ENCODE measurements at places on chromosomes 12 and 14.
A peak's percentile ranks its signal among the peaks of the same experiment; 100 is the strongest.

DNA sequence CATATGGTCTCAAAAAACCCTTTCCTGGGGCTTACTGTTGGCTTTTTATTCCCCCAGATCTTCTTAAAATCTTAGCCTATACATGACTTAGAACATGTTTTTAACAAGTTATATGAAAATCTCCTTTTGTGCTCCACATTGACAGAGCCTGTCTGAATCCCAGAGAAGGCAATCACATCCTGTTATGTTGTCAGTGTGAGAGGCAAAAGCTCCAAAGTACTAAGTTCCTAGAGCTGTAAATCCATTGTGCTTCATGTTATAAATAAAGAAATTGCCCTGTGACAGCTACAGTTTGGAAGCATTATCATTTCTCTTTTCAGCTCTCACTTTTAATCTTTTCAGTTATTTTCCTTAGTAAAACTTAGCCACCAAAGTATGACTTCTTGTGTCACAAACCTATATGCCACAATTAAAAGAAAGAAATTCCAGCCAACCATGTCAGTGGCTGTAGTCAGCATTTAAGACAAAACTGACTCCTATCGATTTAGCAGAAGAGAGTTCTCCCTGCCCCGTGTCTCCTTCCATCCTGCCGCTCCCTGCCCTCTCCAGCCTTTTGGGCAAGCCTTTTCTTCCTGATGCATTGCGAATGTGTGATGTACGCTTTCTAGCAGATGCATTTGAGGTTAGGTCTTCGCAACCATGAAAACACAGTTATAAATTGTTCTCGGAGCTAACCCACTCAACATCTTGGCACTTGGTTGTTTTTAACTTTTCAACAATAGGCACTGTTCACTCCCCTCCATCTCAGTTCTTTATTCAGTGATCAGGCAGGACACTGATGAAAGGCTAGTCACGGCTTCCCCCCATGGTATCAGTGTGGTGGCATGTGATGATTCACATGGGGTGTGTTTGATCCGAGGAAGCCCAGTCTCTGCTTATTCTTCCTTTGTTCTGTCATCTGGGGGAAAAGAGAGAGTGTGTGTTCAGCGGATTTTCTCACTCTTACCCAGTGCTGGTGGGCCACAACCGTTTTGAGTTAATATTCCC lies 143.5 kb downstream of the SSPN start:
- no peak for DNase-seq

DNA sequence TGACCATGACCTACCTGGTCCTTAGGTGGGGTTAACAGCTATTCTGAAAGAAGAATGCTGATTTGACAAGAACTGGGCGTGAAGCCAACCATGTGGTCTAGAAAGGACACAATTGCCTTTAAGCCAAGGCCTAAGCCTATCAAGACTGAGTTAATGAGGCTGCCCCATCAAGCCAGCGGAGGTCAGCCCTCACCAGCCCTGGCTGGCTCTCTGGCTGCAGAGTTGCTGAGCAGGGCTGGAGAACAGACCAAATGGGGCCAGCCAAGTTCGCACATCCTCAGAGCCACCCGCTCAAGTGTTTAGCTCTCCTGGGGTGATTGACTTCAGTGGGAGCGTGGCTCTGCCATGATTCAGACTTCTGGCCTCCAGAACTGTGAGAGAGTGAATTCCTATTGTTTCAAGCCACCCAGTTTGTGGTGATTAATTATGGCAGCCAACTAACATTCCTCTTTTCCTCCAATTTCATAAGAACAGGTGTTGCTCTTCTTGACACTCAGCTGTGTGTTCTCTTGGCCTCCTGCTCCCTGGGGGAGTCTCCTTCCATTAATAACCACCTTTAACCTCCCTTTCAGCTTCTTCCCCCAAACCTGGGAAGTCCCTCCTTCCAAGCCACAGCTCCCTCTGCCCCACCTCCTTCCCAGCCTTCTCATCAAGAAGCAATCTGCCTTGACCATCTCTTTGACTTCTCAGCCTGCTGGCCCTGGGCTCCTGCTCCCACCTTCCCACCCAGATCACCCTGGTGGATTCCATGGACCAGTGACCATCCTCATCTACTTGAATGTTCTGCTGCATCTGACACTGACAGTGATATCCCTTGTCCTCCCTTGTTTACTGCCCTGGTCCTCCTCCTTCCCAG lies 5.3 kb upstream of the SERPINA5 start:
- DNase-seq, result no peak

- no peak for DNase-seq
These were observed 141.0 kb downstream of the ZFP36L1 start for GRCh38 chr14:68651652-68652432.

- no peak for DNase-seq
These were observed 1.6 kb downstream of the NAB2 start for GRCh38 chr12:57090490-57090889.

DNA sequence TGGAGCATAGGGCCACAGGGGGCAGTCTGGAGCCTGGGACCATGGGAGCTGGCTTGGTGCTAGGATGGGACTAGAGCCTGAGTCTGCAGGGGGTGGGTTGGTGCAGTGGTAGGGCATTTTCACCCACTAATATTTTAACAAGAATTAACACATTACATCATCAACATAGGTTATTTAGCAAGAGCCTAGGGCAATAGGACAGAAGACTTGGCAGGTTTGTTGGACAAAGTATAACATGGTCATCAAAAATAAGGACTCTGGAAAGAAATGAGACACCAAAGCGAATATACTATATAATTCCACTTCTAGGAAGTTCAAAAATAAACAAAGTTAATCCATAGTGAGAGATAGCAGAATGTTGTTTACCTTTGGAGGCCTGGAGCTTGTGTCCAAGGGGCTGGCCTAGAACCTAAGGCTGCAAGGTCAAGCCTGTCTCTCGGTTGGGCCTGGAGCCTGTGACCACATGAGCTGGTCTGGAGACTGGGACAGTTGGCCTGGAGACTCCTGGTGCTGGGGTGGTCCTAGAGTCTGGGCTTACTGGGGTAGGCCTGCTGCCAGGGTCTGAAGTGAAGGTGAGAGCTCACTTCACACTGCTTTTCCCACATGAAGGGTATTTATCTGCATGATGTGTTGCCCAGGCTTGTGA lies 28.1 kb upstream of the CNOT2 start:
- no peak for DNase-seq

DNA sequence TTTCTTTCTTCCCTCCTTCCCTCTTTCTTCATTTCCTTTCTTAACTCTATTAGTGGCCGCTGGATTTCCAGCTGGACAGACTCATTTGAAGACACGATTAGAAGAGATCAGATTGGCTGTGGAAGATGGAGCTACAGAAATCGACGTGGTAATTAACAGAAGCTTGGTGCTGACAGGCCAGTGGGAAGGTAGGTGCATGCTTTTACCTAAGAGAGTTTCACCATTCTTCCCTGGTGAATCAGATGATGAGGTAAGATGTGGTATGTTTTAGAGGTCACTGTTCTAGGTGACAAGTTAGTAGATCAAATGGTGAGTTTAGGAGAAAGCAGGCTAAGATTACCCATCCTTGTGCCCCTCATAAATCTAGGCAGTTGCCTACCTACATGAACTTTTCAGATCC lies 51.6 kb downstream of the DERA start:
- DNase-seq, result no peak

- no peak for DNase-seq
These were observed 125.7 kb downstream of the TSPAN9 start for GRCh38 chr12:3202734-3203446.

- DNase-seq, result no peak
These were observed 233.4 kb downstream of the MSRB3 start for GRCh38 chr12:65511912-65512311.

DNA sequence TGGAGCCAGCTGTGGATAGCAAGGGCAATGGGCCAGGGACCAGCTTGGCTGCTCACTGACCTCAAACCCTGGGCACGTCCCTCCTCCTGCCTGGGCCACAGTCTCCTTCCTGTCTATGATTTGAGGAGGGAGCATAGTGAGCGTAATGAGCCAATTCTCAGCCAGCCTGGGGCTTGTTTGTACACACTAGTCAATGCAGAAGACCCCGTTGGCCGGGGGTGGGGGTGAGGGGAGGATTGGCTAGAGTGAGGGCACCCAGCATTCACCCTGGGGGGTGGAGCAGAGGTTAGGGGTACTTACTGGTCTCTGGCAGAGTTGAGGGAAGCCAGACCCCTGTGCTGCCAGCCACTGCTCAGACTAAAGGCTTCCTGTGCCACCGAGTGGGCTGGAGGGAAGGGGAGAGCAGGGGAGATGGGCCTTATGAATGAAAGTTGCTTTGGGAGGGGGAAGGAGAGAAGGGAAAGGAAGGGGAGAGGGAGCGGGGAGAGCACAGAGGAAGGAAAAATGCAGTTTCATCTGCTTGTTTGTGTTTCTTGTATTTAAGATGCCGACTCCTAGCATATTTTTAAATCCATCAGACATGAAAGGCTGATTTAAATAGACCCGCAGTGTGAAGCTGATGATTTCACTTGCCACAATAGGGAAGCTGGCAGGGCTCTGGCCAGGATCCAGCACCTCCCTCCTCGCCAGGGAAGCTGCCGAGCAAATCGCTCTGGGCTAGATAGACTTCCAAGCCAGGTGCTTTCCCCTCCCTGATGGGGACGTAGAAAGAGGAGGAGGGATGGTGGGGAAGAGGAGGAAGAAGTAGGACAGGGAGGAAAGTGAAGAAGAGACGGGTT lies 114.0 kb downstream of the PRMT8 start:
- no peak for DNase-seq

GRCh38 chr14:104603711-104604401 lies 716 bp downstream of the TMEM179 start:
- DNase-seq, result no peak

GRCh38 chr12:117092886-117093285 lies 6.3 kb downstream of the TESC start:
- DNase-seq, result no peak

DNA sequence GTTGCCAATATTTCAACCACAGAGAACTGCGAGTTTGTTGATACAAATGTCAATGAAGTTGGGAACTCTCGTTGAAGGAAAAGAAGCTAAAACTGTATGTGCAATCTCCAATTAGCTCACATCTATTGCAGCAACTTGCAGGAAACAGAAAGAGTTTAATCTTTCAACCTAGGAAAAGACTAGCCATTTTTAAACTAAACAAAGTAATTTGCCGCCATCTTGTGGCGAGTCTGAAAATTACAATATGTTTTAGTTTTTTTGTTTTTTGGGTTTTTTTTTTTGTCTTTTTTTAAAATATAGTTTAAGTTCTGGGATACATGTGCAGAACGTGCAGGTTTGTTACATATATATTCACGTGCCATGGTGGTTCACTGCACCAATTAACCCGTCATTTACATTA lies 131.2 kb upstream of the FOXG1 start:
- no peak for DNase-seq

DNA sequence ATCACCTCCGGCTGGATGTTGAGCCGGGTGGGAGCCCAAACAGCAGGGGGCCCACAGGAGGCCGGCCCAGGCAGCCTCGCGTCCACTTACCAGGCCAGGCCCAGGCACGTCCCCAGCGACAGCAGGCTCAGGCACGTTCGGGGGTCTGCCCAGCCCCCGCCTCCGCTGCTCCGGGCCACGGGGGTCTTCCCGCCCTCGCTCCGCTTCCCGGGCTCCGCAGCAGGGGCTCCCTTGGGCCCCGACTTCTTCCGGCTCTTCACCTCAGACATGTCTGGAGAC lies 216 bp downstream of the IKBIP start:
- DNase-seq, result no peak

DNA sequence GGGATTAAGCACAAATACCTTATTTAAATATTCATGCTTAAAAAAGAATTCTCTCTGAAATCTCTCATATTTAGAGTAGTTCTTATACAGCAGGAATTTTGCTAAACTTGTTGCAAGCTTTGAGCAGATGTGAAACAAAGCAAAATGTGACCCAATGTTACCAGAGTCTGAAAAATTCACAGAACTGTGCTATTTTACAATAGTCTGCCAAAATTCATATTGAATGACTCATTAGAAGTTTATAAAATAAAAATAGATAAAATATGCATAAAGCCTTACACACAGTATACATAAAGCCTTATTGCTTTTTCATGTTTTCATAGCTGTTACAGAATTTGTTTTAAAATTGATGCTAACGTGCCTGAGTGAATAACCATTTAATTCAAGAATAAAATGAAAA lies 17.8 kb upstream of the RHOJ start:
- no peak for DNase-seq

- DNase-seq, result peak; percentile 57
These were observed 14.5 kb downstream of the OAS2 start for GRCh38 chr12:112992541-112993398.

- no peak for DNase-seq
These were observed 666.6 kb downstream of the NRXN3 start for GRCh38 chr14:78836777-78837176.

- DNase-seq, result peak; percentile 92
These were observed 197.0 kb upstream of the AMIGO2 start for GRCh38 chr12:47276621-47277309.

DNA sequence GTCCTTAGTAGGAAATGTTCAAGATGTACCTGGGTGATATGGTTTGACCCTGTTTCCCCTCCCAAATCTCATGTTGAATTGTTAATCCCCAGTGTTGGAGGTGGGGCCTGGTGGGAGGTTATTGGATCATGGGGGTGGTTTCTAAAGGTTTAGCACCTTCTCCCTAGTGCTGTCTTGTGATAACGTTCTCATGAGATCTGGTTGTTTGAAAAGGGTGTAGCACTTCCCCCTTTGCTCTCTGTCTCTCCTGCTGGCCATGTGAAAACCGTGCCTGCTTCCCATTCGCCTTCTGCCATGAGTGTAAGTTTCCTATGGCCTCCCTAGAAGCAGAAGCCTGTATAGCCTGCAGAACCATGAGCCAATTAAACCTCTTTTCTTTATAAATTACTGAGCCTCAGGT lies 353.0 kb upstream of the SFSWAP start:
- no peak for DNase-seq

DNA sequence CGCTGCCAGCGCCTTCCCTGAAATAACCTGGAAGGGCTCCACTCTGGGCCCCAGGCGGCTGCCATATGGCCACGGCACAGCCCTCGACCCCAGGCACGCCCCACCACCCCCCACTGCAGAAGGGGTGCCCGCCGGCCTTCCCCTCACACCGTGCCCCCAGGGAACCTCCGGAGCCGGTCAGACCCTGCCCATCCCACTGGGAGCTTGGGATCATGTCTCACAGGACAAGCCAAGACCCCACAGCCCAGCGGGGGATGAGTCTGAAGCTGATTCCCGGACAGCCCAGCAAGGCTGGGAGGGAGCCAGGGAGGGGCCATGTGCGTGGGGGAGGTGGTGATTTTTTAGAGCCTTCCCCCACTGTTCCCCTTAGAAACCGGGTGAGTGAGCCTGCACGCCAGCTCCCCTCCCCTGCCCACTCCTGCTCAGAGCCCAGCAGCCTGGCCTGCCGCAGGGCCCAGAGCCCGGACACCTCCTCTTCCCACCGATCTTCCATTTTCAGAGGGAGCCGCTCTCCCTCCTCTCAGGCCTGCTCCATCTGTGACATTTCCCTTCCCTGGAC lies 1.4 kb downstream of the RIMBP2 start:
- no peak for DNase-seq

DNA sequence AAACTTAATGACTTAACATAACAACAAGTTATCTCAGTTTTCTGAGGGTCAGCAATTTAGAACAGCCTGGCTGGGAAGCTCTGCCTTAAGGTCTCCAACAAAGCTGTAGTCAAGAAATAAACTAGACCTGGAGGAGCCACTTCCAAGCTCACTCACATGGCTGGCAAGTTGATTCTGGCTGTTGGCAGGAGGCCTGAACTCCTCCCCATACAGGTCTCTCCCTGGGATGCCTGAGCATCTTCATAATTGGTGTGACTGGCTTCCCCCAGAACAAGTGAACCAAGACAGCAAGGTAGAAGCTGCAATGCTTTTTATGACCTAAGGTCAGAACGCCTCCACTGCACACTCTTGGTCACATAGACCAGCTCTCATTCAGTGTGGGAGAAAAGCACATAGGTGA lies 128.3 kb downstream of the SAMD4A start:
- no peak for DNase-seq

- DNase-seq, result no peak
These were observed 2.5 kb downstream of the RASSF3 start for GRCh38 chr12:64612843-64613242.

Data from T-helper 1 cell (primary cell).